Calu3 (cell line): ENCODE measurements at places on chromosomes 16 and 17.
A peak's percentile ranks its signal among the peaks of the same experiment; 100 is the strongest.

DNA sequence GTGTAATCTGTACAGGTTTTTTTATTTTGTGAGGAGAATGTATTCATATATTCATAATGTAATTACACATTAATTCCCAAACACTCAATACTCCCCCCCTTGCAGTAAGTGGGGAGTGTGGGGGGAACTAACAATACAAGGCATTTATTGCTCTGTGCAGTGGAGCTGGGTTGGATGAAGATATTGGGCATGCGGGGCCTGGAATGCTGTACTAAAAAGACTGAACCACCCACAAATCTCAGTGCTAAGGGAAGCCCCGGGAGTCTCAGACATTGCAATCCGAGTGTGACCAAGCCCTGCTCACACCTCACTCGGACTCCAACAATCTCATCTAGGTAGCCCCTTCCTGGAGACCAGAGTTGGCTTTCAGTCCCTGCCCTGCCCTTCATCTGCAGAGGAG, 6.0 kb downstream of the PLLP start:
- DNase-seq, result no peak

DNA sequence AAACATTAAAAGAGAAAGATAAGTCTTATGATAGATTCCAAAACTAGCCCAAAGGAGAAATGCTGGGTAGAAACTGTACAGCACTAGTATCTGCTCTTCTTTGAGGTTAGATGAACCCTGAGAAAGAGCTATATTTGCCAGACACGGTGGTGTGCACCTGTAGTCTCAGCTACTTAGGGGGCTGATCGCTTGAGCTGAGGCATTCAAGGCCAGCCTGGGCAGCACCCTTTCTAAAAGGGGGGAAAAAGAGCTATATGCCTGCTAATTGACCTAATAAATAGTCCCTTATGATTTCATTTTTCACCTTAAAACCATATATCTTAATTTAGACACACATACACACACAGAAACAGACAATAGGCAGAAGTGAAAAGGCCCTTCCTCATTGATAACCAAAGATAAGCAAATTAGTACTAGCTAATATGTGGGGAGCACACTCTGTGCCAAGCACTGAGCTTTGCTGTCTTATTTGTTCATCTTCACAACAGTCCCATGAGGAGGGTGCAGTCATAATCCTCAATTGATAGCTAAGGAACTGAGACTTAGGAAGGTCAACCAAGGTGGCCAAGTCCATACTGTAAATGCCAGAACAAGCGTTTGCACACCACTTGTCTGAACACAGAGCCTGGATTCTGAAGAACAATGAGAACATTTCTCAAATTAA, 56.6 kb upstream of the NLK start:
- DNase-seq, result no peak

- no peak for DNase-seq
These were observed 113.2 kb downstream of the PRKCB start for GRCh38 chr16:23948949-23949411.

GRCh38 chr17:43011728-43012472, 5.3 kb downstream of the IFI35 start:
- no peak for DNase-seq

DNA sequence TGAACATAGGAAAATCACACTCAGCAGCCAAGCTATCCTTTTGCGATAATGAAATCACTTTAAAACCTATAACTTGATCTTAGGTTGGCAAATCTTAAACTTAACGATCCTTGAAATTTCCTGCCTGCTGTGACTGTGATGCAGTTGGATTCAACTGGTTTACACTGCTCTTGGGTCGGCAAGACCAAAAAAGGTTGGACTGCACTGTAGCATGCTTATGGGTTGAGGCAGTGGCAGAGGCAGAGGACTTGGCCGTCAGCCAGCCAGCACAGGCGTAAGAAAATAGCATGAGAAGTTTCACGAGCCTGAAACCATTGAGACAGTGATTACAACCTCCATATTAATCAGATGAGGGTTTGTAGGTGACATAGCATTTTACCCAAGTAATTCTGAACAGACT, 21.4 kb downstream of the WSB1 start:
- DNase-seq, result no peak

DNA sequence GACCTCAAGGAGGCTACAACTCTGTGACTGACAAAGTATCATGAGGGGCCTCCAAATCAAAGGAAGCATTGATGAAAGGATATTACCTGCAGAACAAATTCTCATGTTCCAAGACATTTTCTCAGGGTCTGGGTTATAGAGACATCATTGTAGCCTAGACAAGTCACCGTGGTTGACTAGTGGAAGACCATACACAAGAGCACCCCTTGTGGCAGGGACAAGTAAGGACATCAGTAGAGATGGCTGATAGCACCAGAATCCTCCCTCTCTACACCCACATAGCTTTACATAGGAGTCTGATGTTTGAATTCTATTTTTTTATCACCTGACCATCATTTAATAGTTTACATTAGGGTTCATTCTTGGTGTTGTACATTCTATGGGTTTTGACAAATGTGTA, 32.5 kb upstream of the CDH8 start:
- no peak for DNase-seq

GRCh38 chr16:69322343-69322742, 8.0 kb downstream of the PDF start:
- DNase-seq, result no peak

DNA sequence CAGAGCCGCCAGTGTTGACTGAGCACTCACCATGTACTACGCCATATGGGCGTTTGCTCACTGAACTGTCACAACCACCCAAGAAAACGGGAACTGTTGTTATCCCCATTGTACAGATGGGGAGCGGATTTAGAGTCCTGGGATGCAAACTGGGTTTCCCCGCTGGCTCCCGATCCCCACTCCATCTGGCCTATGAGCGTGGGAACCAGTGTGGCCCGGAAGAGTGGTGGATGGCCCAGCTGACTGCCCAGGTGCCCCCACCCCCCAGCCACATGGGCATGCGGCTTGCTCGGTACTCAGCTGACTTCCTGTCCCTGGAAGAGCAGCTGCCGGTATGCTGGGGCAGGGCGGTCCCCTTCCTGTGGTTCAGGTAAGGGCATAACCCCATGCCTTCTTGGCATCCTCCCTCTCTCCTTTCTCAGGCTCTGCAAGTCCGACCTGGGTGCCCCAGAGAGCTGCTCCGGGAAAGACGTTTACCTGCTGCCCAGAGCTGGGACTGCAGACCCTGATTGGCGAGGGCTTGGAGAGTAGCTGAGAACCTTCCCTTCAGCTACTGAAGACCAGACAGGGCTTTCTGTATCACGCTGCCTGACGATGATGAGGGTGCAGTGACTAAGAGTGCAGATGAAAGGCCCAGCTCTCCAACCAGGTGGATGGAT, 16.2 kb downstream of the SOCS3 start:
- DNase-seq, result peak; percentile 61

- DNase-seq, result peak; percentile 72
These were observed 6.8 kb downstream of the KRT37 start for GRCh38 chr17:41417576-41418015.

- DNase-seq, result no peak
These were observed 401.5 kb downstream of the SLC39A11 start for GRCh38 chr17:72691017-72691416.

- DNase-seq, result no peak
These were observed 1.5 kb downstream of the PIEZO1 start for GRCh38 chr16:88783391-88784073.

- DNase-seq, result no peak
These were observed 8.5 kb downstream of the KIF19 start for GRCh38 chr17:74334393-74335039.

GRCh38 chr16:50183316-50183715, 30.2 kb downstream of the TENT4B start:
- DNase-seq, result no peak

- DNase-seq, result no peak
These were observed 14.2 kb upstream of the SLC6A2 start for GRCh38 chr16:55641430-55642056.

- DNase-seq, result peak; percentile 88
These were observed 102.5 kb downstream of the MRM1 start for GRCh38 chr17:36703860-36704266.

- no peak for DNase-seq
These were observed 73.8 kb downstream of the RBFOX3 start for GRCh38 chr17:79537061-79537460.

GRCh38 chr17:9696279-9697044, 51.1 kb downstream of the USP43 start:
- DNase-seq, result peak; percentile 4

- no peak for DNase-seq
These were observed 40.6 kb upstream of the CDH5 start for GRCh38 chr16:66325717-66326376.

DNA sequence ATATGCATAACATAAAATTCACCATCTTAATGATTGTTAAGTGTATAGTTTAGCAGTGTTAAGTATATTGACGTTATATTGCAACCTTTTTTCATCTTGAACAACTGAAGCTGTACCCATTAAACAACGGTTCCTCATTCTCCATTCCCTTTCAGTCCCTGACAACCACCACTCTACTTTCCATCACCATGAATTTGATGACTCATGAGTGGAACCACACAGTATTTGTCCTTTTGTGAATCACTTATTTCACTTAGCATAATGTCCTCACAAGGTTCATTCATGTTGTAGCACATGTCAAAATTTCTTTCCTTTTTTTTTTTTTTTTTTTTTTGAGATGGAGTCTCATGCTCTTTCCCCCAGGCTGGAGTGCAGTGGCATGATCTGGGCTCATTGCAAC, 46.0 kb downstream of the HOXB1 start:
- DNase-seq, result no peak

GRCh38 chr17:67993153-67993997, 2.9 kb downstream of the C17orf58 start:
- DNase-seq, result peak; percentile 89

- peak; percentile 66 for DNase-seq
These were observed 1.4 kb downstream of the PYDC1 start for GRCh38 chr16:31215287-31216162.

GRCh38 chr16:84360170-84360569, 8.2 kb upstream of the ATP2C2 start:
- peak; percentile 19 for DNase-seq

- DNase-seq, result peak; percentile 19
These were observed 1.5 kb upstream of the GPRC5C start for GRCh38 chr17:74430385-74430705.

- DNase-seq, result no peak
These were observed 230.4 kb downstream of the CPPED1 start for GRCh38 chr16:12573300-12573699.

DNA sequence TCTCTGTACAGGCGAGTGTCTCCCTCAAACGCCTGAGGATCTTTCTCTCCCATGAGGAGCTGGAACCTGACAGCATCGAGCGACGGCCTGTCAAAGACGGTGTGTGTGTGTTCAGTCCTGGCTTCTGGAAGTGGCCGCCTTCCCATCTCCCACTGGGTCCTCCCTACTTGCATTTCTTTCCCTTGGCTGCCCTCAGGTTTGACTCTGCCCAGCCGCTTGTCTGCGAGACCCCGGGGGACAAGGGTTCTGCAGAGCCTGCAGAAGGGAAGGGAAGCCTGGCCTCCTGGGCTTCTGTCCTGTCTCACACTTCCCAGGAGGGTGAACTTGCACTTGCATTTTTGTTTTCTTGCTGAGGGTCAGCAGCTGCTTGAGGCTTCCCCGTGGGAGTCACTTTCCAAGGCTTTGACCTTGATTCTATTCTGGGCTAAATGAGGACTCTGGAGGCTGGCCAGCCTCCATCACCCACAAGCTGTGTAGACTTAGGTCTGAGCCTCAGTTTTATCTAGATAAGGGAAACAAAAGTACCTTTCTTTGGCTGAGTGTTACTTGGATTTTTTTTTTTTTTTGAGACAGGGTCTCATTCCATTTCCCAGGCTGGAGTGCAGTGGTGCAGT, 122.3 kb downstream of the ABCC1 start:
- no peak for DNase-seq

DNA sequence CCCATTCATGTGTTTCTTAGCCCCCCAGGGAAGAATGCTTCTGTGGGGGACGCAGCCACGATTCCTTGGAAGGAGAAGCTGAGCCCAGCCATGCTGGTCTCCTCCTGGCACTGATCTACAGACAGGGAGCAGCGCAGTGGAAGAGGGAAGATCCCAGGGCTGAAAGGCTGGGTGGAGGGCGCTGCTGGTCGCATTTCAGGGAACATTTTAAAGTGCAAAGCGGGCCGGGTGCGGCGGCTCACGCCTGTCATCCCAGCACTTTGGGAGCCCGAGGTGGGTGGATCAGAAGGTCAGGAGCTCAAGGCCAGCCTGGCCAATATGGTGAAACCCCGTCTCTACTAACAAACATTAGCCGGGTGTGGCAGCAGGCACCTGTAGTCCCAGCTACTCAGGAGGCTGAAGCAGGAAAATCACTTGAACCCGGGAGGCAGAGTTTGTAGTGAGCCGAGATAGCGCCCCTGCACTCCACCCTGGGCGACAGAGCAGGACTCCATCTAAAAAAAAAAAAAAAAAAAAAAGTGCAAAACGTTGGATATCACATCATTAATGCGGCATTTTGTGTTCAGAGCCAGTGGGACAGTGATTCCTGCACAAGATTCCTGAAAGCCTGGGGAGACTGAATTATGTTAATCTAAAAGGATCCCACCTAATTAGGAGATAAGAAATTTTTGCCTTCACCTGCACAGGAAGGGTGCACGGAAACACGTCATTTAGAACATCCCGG, 558 bp upstream of the CHMP6 start:
- DNase-seq, result no peak

DNA sequence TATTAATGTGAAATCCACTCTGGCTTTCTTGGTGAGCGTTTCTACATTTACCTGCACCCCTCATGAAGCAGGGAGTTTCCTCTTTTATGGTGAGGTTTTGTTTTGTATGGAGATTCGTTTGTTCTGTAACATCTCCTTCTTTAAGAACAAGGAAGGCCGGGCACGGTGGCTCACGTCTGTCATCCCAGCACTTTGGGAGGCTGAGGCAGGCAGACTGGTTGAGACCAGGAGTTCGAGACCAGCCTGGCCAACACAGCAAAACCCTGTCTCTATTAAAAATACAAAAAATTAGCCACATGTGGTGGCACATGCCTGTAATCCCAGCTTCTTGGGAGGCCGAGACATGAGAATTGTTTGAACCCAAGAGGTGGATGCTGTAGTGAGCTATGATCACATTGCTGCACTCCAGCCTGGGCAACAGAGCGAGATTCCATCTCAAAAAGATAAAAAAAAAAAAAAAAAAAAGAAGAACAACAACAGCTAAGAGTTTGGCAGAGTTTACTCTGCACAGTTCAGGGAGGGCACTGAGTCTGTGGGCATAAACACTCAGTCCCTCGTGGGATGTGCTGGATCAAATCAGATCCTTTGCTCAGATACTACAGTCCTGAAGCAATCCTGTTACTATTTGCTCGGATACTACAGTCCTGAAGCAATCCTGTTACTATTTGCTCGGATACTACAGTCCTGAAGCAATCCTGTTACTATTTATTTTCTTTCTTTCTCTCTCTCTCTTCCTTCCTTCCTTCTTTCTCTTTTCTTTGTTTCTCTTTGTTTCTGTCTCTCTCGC, 28.9 kb downstream of the ADCY9 start:
- no peak for DNase-seq

DNA sequence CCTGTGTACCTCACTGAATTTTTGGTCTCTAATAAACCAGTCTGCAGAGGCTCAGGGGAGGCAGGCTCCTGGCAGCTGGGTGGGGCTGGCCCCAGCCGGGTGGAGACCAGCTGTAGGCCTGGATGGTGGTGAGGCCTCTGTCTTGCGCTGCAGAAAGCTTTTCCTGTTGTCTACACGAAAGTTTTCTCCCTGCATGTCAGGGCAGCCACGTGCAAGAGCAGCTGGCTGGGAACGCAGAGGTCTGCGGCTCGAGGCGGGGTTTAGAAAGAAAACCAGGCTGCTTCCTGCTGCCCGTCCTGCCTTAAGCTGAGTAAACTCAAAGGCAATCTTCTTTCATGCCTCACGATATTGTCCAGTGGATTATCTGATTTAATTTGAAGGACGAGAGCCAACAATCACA, 2.4 kb downstream of the SERPINF1 start:
- DNase-seq, result no peak

GRCh38 chr17:71632328-71632727, 488.5 kb upstream of the SOX9 start:
- peak; percentile 37 for DNase-seq

- no peak for DNase-seq
These were observed 126.4 kb downstream of the SALL1 start for GRCh38 chr16:51024703-51025102.
